Vagina (tissue), 2 donors: ENCODE measurements at places on chromosomes 5 and 9.

- no peaks in the 10 kb centered on the region for H3K27me3 ChIP-seq
- H3K36me3 ChIP-seq: no peaks in the 10 kb centered on the region
- H3K4me1 ChIP-seq: peaks cover 5% of the 10 kb centered on the region
- no peak for DNase-seq
- no peak overlapping the region for H3K4me3 ChIP-seq
These were observed 50.5 kb upstream of the C5orf46 start for GRCh38 chr5:147956842-147957223.

GRCh38 chr9:69153707-69154521, 20.2 kb upstream of the TJP2 start:
- H3K27me3 ChIP-seq: no peaks in the 10 kb centered on the region
- H3K36me3 ChIP-seq: no peaks in the 10 kb centered on the region
- no peak overlapping the region for H3K27ac ChIP-seq
- H3K4me1 ChIP-seq: peaks cover 10% of the 10 kb centered on the region
- no peak for DNase-seq

DNA sequence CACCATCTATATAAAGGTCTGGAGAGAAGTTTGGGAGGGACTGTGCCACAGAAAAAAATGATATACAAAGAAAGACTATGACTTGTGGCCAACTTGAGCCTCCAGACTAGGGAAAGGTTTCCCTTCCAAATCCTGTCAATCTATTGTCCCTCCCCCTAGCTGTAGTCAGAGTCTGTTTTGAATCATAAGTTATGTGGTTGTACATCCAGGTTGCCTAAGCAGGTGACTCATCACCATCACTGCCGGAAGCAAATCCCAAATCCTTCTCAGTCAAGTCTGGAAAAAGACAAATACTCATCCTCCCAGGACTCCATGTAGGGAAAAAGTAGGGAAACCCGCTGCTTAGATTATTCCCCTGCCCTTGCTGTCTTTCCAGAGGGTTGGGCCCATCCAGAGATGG, 235.7 kb downstream of the CDK5RAP2 start:
- no peaks in the 10 kb centered on the region for H3K4me1 ChIP-seq
- no peaks in the 10 kb centered on the region for H3K27me3 ChIP-seq
- peak; percentile 29 for DNase-seq
- no peak overlapping the region for H3K27ac ChIP-seq

- no peak overlapping the region for H3K27ac ChIP-seq
- no peaks in the 10 kb centered on the region for H3K27me3 ChIP-seq
- H3K36me3 ChIP-seq: no peaks in the 10 kb centered on the region
- no peak for DNase-seq
These were observed 90.0 kb upstream of the NIPBL start for GRCh38 chr5:36786448-36787012.

- H3K4me3 ChIP-seq: no peak overlapping the region
- no peaks in the 10 kb centered on the region for H3K27me3 ChIP-seq
- no peak overlapping the region for H3K27ac ChIP-seq
- no peak for DNase-seq
- H3K4me1 ChIP-seq: peaks cover 15% of the 10 kb centered on the region
- H3K36me3 ChIP-seq: no peaks in the 10 kb centered on the region
These were observed 94.8 kb downstream of the PPIC start for GRCh38 chr5:122941737-122942136.

DNA sequence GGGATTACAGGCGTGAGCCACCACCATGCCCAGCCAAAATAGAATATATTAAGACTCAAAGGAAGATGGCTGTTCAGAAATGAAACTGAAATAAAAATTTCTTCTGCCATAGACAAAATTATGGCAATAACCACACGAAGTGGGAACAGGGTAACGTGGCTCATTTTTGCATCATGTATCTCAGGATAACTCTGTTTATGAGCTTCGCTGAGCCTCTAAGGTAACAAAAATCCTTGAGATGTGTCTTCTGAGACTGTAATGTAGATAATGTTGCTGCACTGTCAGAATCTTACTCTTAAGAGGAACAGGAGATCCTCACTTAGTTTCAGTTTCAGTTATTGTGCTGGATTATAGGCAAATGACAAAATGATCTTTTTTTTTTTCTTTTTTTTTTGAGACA, 153.8 kb downstream of the GOLPH3 start:
- no peaks in the 10 kb centered on the region for H3K27me3 ChIP-seq
- DNase-seq: no peak
- no peak overlapping the region for H3K4me3 ChIP-seq
- no peaks in the 10 kb centered on the region for H3K36me3 ChIP-seq
